ENCODE measurements at places on chromosomes 3 and 15.

DNA sequence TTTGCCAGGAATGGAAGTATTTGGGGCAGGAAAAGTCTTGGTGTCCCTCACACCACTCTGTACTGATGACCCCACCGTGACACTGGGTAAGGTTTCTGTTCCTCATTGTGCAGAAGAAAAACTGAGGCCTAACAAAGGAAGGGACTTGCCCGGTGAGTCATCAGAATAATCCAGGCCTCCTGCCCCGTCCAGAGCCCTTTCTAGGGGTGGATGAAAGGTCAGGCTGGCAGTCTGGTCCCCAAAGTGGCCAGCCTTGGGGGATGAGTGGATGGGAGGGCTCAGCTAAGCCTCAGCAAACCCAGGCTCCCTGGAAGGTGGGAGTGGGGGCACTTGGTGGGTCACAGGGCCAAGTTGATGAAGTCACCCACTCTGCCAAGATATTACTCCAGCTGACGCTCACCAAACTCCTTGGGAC lies 2.3 kb upstream of the DNAH1 start:
- peak; percentile 43 for DNase-seq

DNA sequence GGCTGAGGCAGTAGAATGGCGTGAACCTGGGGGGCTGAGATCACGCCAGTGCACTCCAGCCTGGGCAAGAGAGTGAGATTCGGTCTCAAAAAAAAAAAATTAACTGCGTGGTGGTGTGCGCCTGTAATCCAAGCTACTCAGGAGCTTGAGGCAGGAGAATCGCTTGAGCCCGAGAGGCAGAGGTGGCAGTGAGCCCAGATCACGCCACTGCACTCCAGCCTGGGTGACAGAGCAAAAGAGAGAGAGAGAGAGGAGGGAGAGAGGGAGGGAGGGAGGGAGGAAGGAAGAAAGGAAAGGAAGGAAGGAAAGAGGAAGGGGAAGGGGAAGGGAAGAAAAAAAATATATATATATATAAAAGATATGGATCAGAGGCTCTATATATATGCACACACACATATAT lies 6.0 kb downstream of the TM4SF19 start:
- no peak for DNase-seq

DNA sequence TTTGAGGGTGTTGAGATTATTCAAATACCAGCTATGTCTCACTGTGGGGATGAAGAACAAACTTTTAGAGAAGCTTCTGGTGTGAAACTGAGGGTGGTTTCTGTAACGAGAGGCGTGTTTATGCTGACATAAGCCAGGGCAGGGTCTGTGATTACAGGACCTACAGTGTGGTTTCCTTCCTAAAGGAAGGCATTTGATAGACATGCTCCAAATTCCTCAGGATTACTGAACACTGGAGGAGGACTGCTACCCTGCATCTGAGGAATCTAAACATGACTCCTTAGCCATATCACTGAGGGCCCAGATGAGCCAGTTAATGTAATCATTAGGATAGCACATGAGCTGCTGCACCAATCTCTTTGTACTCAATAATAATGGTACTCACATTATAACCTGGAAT lies 328.4 kb upstream of the UMPS start:
- peak; percentile 96 for DNase-seq

GRCh38 chr3:174583396-174583795 lies 275.7 kb upstream of the NAALADL2 start:
- no peak for DNase-seq

- DNase-seq = no peak
Measured at GRCh38 chr3:185701611-185702261, 115.6 kb downstream of the SENP2 start.

DNA sequence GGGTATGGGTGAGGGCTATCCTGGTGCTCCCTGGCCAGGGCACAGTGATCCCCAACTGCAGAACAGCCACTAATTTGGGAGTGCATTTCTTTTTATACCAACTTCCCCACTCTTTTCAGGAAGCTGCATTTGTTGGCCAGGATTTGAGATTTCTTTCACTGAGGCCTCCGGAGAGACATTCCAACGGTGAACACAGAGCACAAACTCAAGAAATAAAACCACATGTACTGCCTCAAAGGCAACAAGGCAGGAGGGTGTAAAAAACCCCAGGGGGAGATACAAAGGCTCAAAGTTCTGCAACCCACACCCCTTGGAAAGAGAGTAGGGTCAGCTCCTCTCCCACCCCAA lies 65.3 kb downstream of the CPN2 start:
- DNase-seq = peak; percentile 15

GRCh38 chr3:96991231-96991630 lies 176.8 kb downstream of the EPHA6 start:
- no peak for DNase-seq

- peak; percentile 2 for DNase-seq
Measured at GRCh38 chr3:107525644-107526305, 3.0 kb downstream of the BBX start.

- DNase-seq = peak; percentile 77
Measured at GRCh38 chr3:177498037-177498857, 301.0 kb upstream of the TBL1XR1 start.
